ENCODE measurements at places on chromosomes 11 and 22.

GRCh38 chr11:64267207-64267945, 16.0 kb downstream of the PLCB3 start:
- no peak for DNase-seq

- no peak for DNase-seq
These were observed 155.3 kb downstream of the TBC1D22A start for GRCh38 chr22:46917771-46918101.

- no peak for DNase-seq
These were observed at the start of gene EMID1 for GRCh38 chr22:29205594-29206371. EMID1 (plus strand) TSS chr22:29205896; CDS start chr22:29206039, 143 bp downstream.

DNA sequence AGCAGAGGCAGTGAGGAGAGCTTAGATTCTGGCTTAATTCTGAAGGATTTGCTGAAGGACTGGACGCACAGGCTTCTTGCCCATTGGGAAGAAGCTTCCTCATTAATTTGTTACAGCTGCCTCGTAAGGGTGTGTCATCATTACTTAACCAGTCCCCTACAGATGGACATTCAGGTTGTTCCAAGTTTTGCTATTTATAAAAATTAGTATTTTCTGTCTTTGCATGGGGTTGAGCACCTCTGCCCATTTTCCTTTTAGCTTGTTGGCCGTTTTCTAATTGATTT, 38.1 kb downstream of the CAPN1 start:
- no peak for DNase-seq

- no peak for DNase-seq
These were observed 51.6 kb upstream of the PARVG start for GRCh38 chr22:44128958-44129618.

- DNase-seq = no peak
These were observed 5.0 kb upstream of the SLC1A2 start for GRCh38 chr11:35424157-35424940.

DNA sequence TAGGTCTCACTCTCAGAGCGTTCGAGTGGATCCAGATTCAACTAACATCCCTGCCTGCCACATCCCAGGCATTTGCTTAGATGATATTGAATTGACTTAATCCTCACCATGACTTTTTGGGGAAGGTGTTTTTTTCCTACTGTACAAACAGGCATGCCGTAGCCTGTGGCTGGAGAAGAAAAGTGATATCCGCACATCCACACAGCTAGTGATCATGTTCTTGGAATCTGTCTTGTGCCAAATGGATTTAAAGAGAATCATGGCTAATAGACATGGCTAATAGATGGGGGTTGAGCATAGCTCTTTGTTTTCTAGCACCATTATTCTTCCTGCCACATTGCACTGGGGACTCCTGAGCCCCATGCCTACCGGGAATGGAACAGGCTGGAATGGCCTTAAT, 82.1 kb upstream of the THY1 start:
- no peak for DNase-seq

- DNase-seq = no peak
These were observed 40.9 kb downstream of the GAS2 start for GRCh38 chr11:22707119-22707899.

GRCh38 chr11:13149991-13150390, 127.6 kb upstream of the BMAL1 start:
- DNase-seq = no peak

GRCh38 chr11:75524665-75525432, 892 bp downstream of the GDPD5 start:
- no peak for DNase-seq

GRCh38 chr11:12762696-12763324, 88.6 kb downstream of the TEAD1 start:
- DNase-seq = no peak

DNA sequence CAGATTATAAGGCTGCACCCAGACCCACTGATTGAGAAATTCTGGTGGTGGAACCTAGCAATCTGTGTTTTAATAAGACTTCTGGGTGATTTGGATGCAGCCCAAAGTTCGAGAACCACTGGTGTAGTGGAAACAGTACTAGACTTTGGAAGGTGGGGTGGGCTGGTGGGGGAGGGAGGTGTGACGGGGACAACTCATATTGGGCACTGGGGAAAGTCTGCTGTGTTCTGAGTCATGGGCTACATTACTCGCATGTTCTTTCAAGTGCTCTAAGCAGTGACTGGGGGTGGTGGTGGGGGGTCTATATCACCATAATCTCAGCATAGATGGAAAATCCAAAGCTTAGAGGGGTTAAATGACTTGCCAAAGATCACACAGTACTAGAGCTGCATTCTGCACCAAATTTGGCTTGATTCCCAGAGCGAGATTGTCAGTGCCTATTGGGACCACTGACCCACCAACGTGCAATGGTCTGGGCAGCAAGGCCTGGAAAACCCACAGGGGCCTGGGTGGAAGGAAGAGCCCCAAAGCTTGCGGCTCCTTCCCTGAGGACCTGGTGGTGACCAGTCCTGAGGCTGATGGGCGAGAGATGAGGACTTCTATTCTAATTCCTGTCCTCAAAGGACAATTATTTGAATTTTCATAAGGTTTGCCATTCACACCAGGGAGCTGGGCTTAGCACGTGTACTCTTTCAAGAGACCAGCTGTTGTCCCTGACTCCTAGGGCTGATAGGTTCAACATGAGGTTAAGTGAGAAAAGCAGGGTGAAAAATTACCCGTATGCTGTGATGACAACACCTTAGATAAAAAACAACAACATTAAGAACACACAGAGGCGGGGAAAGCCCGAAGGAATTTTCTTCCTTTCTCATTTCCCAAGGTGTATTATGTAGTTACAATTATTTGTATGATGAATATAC, 77.5 kb upstream of the NARS2 start:
- no peak for DNase-seq

DNA sequence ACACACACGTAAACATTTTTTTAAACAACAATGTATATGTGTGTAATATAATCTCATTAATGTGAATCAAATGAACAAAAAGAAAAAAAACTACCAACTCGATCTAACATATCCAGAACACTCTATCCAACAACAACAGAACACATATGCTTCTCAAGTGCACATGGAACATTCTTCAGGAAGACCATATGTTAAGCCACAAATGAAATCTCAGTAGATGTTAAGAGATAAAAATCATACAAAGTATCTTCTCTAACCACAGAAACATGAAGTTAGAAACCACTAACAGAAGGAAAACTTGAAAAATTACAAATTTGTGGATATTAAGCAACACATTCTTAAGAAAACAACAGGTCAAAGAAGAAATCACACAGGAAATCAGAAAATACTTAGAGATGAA, 25.5 kb upstream of the TMEM45B start:
- no peak for DNase-seq

GRCh38 chr11:10875430-10876021, 17.7 kb upstream of the ZBED5 start:
- no peak for DNase-seq

- no peak for DNase-seq
These were observed 4.7 kb upstream of the JAM3 start for GRCh38 chr11:134063991-134064747.

- DNase-seq = no peak
These were observed 9.3 kb upstream of the GLB1L3 start for GRCh38 chr11:134266841-134267251.

GRCh38 chr11:88484873-88485621, 147.5 kb upstream of the CTSC start:
- no peak for DNase-seq

DNA sequence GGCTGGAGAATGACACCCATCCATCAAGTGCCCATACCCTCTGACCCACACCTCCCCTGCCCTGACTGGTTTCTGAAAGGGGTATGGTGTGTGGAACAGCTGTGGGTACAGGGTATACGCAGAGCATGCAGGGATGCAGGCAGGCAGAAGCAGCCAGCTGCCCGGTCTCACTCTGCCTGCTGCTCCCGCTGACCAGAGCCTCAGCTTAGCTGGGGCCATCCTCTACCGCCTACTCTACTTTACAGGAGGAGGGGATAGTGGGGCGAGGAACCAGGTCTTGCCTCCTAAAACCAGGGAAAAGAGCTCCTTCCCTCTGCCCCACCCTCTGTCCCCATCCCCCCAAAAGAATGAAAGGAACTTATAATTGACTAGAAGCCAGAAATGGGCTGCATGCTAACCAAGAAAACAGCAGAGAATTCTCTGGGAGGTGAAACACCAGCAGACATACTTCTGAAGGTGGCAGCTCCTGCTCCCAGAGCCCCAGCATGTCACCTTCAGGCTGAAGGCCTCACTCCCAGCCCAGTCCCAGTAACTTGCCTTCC, 13.0 kb upstream of the CHRM4 start:
- no peak for DNase-seq

- DNase-seq = no peak
These were observed 636.7 kb downstream of the TBC1D22A start for GRCh38 chr22:47398921-47399790.

GRCh38 chr22:35900483-35901168, 128.0 kb downstream of the RBFOX2 start:
- DNase-seq = no peak

- DNase-seq = no peak
These were observed at the start of gene GAS2L1 for GRCh38 chr22:29306175-29306834. GAS2L1 (plus strand) TSS chr22:29306650; CDS start chr22:29308106, 1,456 bp downstream.

DNA sequence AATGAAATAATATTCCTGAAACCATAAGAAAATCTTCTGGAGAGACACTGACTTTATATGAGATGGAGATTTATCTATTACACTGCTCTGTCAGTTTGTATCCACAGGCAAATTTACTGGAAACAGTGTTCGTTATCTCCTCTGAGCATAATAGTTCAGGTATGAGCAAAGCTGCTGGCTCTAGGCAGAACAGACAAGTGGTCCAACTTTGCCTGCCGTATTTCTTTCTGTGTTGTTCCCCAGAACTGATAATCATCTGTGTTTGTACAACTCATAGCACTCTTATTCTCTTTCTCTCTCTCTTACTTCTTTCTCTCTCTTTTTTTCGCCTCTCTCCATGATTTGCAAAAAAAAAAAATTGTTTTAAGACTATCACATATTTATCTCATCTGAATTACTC, 623.8 kb upstream of the CHORDC1 start:
- no peak for DNase-seq

DNA sequence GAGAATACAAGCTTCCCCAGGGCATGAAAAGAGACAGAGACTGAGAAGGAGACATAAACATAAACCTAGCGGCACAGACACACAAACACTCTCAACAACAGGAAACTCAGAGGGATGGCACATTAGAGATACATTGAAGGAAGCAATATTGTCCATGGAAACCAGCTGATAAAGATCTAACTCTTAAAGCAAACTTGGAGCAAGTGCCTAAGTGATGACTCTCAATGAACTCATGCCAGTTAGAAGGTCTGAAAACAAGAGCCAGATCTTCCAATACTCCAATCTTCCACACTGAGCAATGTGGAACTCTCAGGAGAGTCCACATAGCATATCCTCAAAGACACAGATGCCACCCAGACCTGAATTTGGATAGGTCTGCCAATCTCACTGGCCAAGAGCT, 168.8 kb upstream of the ISX start:
- no peak for DNase-seq

DNA sequence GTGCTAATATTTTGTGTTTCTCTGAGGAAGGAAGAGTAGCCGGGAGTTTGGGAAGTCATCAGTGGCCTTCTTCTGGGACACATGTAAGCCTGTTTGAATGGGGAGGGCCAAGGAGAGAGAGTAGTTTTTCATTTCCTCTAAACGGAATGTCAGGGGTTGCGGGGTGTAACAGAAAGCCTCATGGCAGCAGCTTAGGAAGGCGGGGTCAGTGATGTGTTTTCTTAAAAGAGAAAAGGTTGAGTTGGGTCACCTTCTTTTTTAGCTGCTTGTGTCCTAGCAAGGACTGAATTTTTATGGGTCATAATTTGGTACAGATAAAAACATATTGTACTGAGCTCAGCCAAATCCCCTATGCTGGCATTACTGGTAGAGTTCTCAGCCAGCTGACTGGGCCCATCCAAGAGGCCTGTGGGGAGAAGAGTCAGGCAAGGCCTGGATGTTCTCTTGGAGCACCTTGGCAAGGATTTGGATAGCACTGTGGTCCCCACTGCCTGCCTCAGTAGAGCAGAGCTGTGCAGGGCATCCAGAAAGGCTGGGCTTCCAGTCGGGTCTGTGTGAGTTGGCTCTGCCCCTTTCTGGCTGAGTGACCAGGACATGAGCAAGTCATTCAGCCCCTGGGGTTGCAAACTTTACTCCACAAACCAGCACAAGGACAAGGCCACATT, 29.4 kb upstream of the NAV2 start:
- DNase-seq = no peak

DNA sequence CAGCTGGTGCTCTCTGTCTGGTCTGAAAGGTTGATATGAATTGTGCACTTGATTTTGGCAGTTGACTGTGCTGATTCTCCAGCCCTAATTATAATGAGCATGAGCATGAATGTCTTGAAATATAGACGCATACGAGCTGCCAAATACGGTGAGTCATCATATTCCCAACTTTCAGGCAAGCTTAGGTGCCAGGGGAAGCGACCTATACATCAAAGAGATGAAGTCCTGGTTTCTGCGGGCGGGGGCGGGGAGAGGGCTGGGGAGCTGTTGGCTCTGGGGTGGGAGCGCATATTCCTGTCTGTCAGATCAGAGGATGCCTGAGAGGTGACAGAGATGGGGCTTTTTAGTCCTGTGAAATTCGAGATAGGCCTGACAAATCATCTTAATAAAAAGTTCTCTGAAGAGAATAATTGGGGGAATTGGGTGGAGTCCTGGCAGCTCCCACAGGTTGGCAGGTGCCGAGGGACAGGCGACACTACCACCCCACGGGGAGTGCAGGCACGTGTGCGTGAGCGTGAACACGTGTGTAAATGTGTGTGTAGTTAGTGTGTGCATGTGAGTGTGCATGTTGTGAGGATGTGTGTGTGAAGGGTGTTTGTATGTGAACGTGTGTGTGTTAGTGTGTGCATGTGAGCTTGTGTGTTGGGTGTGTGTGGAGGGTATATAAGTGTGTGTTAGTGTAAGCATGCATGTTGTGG, 865.3 kb downstream of the TBC1D22A start:
- no peak for DNase-seq
